ENCODE measurements at places on chromosomes 16 and 17.

DNA sequence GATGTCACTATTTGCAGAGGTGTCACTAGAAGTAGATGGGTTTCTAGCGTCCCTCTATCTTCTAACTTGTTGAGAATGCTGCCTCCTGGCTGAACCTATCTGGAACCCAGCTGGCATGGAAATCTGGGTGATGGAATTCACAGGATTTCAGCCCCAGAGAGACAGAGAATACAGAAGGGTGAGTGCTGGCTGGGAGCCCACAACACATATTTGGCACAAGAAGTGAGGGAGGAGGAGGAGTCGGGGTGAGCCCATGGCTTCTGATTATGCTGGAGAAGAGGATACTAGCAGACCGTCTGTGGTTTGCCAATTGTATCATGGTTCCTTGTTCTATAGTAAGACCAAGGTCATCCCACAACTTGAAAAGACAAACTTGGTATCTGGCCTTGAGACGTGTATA is 557.8 kb upstream of the SALL1 start:
- no peak for DNase-seq

DNA sequence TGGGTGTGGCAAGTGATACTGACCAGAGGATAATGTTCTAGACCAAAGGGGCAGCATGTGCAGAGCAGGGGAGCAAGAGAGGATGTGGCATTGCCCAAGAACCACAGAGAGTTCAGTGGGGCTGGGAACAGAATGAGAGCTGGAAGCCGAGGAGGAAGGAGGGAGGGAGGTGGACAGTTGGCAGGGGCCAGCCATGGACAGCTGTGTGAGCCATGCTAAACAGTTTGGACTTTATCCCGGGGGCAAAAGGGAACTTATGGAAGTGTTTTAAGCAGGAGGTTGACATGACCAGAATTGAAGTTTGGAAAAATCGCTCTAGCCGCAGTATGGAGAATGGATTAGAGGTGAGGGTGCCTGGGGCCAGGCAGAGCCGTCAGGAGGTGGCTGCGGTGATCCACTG is 29.4 kb upstream of the TMEM132E start:
- no peak for DNase-seq

DNA sequence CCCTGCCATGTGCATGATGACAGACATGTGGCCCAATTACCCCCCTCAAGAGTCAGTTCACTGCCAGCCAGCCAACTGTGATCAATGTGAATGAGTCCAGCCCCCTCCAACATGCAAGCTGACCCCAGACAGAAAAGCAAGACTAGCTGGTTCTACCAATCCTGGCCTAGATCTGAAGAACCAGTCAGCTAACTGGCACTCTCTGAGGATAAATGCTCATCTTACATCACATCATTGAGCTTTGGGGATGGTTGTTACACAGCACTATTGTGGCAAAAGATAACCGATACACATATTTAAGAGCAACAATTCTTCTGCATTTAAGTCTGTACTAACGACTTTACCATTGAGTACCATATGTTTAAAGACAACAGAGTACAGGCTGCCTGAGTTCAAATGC is 106.7 kb downstream of the TOX3 start:
- DNase-seq, result no peak

DNA sequence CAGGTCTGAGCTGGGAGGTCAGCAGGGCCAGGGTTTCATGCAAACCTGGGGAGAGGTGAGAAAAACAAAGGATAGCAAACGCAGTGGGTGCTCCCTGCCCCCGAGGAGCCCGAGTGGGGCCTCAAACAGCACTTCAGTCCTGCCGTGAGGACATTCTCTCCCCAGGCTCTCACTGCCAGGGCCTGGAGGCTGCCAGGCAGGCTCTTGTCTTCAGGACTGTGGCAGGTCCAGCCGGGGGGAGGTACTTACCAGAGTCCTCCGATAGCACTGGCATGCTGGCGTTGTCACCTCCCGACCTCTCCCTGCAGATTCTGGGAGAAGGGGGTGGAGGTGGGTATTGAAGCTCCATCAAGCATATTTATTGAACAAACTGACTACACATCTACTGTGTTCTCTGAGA is 1.3 kb downstream of the MPP3 start:
- DNase-seq, result no peak

DNA sequence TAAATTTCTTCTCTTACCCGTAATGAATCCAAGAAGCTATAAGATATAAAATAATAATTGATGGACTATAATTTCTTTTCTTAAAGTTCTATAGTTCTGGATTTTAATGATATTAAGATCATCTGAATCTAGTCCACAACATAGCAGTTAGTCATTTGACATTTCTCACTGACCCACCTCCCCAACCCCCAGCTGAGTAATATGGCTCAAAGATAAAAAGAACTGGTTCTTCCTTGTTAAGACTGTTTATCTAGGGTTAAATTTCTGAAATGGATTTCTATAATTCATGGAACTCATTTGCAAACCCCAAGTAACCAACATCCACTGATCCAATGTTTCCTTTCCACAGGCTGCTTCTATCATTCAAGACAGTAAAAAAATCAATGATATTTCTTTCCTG is 133.9 kb upstream of the SOX9 start:
- no peak for DNase-seq

GRCh38 chr17:10117581-10118001 is 80.8 kb downstream of the GAS7 start:
- DNase-seq, result no peak

DNA sequence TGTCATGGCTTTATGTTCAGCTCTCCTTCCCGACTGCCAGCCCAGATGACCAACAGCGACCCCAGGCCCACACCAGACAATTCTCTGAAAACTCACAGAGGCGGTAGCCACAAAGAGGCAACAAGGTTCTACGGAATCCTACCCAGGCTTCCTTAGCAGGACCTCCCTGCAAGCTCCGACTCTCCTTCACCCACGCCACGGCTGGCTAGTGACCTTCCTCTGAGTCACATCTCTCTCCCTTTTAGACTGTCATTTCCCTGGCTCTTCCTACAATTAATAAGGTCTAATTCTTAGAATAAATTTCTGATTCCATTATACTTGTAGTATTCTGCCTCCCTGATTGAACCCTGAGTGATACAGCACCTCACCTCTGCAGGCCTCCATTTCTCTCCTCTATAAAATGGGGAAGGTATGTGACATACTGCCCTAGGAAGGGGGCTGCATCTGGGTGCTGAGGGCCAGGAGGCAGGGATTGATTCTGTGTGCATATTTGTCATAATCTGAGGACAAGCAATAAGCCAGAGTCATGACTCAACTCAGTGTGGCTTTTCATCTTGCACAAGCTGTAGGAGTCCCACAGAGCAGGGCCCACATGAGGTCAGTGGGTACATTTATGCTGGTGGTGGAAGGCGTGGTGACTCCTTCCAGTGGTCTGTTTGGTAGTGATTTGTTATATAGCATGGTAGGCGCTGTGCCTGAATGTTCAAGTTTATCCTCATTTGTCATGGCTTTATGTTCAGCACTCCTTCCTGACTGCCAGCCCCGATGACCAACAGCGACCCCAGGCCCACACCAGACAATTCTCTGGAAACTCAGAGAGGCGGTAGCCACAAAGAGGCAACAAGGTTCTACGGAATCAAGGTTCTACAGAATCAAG is 46.2 kb downstream of the SMPD3 start:
- DNase-seq, result peak; percentile 61

DNA sequence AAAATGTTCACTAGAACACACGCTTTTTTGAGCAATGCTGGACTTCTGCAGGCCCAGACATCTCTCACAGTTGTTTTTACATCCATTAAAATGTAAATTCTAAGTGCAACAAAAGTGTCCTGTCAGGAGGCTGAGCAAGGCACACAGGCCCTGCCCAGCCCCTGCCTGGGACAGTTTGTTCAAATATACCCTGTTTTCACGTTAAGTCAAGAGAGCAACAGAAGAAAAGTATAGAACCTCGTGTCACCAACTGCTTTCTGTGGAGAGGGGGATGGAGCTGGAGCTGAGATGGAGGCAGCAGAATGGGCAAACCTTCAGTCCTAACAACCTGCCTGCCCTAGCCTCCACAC is 4.3 kb upstream of the HOXB2 start:
- DNase-seq, result no peak

DNA sequence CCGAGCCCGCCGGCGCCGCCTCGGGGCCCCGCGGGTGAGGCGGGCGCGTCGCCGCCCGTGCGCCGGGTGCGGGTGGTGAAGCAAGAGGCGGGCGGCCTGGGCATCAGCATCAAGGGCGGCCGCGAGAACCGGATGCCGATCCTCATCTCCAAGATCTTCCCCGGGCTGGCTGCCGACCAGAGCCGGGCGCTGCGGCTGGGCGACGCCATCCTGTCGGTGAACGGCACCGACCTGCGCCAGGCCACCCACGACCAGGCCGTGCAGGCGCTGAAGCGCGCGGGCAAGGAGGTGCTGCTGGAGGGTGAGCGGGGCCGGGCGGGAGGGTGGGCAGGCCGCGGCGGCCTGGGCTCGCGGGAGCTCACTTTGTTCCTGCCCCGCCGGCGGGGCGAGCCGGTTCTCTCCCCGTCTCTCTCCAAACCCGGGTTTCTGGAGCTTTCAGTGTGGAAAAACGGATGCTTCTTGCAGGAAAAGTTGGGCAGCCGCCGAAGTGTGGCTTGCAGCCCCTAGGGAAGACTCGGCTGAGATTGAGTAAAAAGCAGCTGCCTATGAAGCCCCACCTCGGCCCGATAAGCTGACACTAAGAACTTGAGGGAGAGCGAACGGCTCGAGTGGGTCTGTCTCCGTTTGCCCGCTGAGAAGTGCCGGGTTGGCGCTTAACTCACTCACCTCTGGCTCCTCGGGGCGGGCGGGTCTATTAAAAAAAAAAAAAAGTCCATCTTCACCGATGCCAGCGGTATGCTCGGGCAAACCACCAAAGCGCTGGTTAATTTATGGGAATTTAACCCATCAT is 677 bp downstream of the SNTB2 start:
- peak; percentile 72 for DNase-seq

DNA sequence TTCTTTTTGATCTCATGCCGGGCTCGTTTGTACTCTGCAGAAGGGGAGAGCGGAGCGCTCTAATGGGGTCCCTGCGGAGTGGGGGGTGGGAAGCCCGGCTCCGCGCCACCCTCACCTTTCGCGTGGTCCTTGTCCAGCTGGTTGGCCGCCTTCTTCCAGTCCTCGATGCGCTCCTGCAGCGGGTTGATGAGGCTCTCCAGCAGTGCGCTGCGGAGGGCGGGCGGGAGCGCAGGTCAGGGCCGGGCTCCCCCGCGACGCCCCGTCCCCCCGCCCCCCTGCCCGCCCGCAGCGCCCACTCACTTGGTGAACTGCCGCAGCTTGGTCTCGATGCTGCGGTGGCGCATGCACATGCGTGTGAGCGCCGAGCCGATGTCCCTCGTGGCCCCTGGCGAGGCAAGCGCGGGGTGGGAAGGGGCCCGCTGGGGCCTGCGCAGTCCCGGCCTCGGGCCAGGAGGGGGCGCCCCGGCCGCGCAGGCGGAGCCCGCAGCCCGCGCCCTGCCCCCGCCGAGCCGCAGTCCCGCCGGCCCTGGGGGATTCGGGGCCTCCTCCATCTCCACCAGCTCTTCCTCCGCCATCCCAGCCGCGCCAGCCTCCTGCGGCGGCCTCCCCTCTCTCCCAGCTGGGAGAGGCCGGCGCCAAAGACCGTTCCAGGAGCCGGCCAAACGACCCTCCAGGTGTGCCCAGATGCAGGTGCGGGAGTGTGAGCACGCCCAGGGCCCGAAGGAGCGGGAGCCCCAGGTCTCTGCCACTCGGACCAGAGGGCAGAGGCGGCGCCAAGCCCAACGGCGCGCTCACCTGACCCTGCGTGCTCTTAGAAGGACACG is 6.0 kb downstream of the MTSS2 start:
- DNase-seq, result peak; percentile 73

GRCh38 chr16:69396187-69397061 is 10.6 kb upstream of the TERF2 start:
- DNase-seq, result peak; percentile 70

GRCh38 chr17:31789707-31790505 is 69.1 kb downstream of the COPRS start:
- DNase-seq, result no peak

DNA sequence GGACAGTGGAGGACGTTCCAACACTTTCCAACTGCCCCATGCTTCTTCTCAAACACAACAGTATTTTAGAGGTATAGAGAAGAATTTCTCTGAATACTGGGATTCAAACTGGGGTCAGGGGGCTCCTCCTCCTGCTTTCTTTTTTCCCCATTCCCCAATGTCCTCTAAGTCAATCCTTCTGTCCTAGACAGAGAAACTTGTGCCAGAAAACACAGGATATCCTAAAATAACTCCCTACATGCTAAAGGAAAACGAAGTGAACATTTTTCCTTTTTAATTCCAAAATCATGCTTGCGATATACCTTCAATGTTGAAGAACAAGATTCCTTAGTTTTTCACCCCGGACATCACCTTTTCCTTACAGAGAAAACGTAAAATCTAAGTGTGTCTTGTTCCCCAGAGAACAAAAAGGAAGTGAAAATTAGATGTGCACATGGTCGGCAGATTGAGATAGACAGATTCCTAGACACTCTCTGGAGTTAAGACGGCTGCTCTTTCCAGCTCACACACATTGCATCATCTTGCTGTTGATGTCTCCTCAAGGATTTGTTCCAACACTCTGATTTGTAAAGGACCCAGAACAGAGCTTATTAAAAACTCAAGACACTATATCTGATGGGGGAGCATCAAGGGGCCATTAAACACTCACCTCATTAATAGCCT is 228.2 kb downstream of the GRIN2A start:
- no peak for DNase-seq

DNA sequence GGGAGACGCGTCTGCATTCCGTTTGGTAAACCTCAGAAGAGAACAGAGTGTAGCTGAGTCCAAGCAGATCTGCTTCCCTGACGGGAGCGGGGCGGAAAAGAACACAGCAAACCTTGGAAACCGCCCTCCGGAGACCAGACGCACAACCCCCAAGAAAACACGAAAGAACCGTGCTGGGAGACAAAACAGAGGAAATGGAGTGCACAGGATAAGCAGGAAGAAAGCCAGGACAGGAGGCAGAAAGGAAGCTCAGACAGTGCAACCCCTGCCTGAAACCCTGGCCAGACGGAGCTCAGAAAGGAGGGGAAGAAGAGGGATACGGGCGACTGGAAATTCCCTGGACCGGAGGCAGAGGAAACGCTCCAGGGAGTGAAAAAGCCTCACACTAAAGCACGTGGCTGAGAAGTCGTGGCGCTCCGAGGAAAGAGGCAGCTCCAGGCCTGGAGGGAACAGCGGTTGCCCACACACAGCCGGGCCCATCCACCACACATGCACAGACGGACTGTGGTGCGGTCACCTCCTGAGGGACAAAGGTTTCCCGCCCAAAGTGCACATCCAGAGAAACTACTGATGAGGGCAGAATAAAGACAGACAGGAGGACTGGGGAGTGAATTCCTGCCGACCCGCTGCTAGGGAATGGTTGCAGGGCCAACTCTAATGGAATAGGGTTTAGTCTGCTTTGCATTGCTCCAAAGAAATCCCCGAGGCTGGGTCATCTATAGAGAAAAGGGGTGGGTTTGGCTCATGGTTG is 10.2 kb downstream of the DPEP1 start:
- DNase-seq, result no peak

- no peak for DNase-seq
Measured at GRCh38 chr17:44414394-44415155, 25.1 kb upstream of the ITGA2B start.

GRCh38 chr17:46979147-46979863 is at the start of gene RPRML:
TSS of gene RPRML (minus strand) at chr17:46979253. CDS start at chr17:46979007, 246 bp downstream.
- peak; percentile 48 for DNase-seq

GRCh38 chr17:53724726-53725125 is 98.0 kb upstream of the KIF2B start:
- no peak for DNase-seq
